ENCODE measurements at places on chromosomes 3 and 15.
A peak's percentile ranks its signal among the peaks of the same experiment; 100 is the strongest.

DNA sequence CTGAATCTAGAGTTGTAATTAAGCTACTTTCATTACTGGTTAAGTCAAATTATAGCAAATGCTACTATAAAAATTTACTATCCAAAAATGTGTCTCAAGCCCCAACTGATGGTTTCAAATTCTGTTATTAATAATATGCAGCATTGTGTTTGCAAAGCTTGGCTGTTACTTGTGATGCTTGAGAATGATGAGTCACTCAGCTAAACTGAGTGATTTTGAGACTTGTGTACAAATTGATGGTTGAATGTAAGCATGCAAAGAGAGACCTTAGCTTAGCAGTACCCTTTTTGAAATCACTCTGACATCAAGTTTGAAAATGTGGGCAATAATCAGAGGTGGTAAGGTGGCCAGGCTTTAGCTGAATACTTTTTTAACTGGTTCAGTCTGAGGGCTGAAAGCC lies 27.6 kb downstream of the OPA1 start:
- DNase-seq: no peak

DNA sequence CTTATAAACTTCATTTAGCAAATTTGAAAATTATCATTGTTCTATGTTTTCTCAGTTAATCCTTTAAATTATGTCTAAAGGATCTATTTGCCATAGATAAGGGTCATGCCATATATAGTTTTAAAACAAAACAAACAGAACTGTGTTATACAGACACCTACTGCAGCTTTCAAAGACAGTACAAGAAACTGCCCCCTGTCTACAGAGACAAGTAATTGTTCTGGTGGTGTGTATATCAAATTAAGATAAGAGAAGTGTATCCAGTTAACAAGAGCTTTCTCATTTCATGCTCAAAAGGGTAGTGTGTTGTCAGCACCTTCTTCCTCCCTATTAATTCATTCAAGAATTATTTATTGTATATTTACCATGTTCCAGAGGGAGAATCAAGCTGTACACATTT lies 201.2 kb downstream of the FMN1 start:
- no peak for DNase-seq

DNA sequence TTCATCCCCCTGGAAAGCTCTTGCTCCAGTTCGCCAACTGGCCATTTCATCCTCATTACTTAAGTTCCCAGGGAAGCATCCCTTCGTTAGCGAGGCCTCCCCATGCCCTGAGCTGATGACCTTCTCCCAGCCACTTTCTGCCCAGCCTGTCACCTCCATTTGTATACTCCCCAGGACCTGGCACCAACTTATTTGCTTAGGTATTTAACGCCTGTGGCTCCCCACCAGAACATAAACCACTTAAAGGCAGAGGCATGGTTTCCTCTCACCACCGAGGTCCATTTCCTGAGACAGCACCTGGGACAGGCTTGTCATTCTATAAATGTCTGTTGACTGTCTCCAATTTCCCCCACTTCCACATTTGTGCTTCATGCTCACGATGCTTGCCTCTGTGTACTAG lies 189.0 kb downstream of the ZNF621 start:
- no peak for DNase-seq

DNA sequence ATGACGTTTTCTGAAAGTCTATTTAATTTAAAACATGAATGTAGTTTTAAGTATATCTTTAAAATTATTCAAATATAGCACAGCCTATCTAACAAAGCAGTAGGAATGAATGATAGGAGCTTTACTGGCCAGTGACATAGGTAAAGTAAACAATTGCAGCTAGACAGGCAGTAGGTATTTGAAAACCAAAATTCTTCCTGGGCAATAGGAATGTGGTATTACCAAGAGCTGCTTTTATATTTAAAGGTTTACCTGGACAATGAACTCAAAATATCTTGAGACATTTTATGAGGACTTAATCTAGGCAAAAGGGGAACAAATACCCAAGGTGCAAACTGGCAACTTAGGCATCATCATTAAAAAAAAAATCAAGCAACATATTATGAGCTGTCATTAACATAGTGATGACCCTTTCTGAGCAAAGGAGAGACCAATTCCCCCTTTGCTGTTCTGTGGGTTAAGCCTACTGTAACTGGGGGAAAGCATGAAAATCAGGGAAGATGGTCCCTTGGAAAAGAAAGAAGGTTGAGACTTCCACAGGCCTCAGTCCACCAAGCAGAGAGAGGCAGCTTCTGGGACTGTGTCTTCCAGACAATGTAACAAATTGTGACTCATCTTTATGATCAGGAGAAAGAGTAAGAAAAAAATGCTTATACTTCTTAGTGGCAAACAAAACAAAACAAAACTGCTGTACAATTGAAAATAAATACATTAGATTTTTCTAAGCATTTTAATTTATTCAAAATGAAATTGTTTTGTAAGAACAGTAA lies 12.9 kb downstream of the ISL2 start:
- DNase-seq: no peak

DNA sequence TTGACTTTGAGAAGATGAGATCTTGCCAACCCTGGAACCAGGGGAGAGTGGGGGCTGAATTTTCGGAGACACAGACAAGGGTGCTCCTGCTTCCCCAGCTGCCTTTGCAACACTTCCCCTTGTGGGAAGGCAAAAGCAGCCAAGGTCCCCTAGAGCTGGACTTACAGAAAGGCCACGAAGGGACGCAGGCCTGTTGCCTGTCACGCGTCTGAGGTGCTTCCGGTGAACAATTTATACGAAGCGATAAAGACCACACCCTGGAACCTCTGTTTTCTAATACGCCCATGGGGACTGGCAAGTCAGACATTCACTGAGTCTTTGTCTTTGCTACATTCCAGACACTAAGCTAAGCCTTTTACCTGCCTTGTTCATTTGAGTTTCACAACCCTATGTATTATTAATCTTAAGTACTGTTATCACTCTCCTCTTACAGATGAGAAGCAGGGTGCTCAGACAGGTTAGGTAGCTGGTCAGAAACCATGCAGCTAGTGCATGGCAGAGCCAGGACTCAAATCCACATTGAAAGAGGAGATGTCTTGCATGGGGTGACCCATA lies 13.2 kb downstream of the MEGF11 start:
- DNase-seq: no peak

DNA sequence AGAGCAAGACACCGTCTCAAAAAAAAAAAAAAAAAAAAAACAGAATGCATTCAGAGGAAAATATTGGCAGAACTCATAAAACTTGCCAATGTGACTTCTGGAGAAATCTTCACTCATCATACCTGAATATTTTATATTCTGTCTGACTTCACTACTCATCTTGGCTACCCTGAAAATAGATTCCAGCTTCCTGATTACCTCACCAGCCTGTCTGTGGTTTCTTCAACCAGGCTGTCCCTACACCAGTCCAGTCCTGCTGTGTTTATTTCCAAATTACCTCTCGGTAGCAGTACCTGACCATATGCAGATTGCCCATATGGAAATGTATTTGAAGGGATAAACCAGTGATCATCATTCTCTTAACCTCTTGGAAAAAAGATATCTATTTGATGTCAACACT lies 9.3 kb upstream of the P3H2 start:
- no peak for DNase-seq

GRCh38 chr3:192929755-192930547 lies 12.3 kb upstream of the MB21D2 start:
- DNase-seq: no peak

DNA sequence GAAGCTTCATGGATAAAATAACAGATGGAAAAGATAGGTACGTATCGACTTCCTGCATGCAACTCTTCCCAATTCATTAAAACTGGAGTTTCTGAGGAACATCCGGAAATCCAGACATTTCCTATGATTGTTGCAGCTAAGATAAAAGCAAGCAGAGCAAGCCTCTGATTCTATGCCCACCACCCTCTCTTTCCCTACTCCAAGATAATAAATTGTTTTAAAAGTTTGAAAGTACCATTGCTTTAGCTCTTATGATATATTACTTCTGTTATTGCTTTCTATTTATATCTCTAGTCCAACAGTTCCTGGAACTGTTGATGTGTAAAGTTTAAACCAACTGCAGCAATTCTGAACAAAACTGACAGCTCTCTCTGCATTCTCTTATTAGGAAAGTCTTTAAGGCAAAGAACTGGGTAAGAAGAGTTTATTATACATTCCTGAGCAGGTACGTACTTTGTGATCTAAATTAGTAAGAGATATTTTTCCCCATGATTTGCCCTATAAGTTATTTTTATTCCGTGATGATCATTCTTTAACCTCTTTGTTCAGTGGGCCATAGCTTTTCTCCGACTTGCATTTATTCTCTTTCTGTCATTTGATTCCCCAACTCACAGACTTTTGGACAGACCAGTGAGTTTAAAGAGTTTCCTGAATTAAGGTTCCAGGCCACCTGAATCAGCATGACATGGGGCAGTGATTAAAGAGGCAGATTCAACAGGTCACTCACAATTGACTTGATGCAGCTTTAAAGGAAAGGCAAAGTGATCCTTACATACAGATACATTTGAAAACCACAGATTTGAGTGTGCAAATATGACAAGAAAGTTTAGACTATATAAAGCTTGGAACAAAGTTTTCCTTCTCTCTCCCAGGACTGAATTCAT lies 94.2 kb upstream of the THRB start:
- no peak for DNase-seq

GRCh38 chr3:175421902-175422301 lies 562.8 kb downstream of the NAALADL2 start:
- DNase-seq: no peak

- DNase-seq: no peak
Observed at GRCh38 chr3:80993241-80993945, 768.1 kb downstream of the GBE1 start.

- DNase-seq: no peak
Observed at GRCh38 chr3:33926998-33927605, 128.7 kb downstream of the PDCD6IP start.

- no peak for DNase-seq
Observed at GRCh38 chr3:60577601-60578000, 673.7 kb downstream of the FHIT start.

DNA sequence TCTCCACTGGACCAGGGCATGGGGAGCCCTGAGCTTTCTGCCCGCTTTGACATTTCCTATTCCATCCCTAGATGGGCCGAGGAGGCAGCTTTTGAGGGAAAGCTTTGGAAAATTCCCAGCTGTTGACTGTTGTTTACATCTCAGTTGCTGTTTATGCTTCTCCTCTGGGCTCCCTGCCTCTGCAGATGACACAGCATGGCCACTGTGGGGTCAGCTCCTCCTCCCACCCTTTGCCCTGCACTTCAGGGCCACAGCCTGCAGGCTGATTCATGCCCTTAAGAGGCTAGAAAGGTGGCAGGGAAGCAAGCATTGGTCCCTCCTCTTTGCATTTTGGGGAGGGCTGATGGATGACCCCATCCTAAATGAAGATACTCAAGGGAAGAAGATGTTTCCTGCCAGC lies 8.5 kb upstream of the CTXND1 start:
- DNase-seq: no peak

- no peak for DNase-seq
Observed at GRCh38 chr3:181699171-181699903, 12.4 kb upstream of the SOX2 start.

- DNase-seq: no peak
Observed at GRCh38 chr15:55791551-55792400, 48.8 kb upstream of the PRTG start.

DNA sequence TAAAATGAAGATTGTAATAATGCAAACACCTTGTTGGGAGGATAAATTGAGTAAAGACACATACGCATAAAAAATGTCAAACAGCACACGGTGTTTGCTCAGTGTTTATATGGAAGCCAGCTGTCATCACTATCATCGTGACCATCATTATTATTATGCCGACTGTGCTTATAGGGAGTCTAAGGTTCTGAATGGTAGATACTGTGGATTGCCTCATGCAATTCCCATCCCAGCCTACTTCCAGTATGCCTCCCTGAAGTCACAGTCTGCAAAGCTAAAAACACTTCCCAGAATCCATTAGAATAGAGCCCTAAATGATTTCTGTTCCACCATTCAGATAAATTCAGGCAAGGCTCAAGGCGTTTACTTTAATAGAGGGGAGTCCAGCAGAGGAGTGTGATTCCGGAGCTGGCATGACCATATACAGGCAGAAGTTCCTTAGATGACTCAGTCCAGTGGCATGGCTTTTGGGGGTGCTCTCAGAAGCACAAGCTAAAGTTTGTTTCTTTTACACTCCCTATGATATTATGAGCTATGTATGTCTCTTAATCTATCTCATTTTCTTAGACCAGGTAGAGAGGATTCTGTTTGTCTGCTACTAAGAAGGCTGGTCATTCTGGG lies 148.7 kb downstream of the MEX3B start:
- peak; percentile 4 for DNase-seq

- no peak for DNase-seq
Observed at GRCh38 chr3:106452096-106452495, 583.3 kb upstream of the CBLB start.

GRCh38 chr3:173501931-173502489 lies 104.5 kb downstream of the NLGN1 start:
- no peak for DNase-seq

DNA sequence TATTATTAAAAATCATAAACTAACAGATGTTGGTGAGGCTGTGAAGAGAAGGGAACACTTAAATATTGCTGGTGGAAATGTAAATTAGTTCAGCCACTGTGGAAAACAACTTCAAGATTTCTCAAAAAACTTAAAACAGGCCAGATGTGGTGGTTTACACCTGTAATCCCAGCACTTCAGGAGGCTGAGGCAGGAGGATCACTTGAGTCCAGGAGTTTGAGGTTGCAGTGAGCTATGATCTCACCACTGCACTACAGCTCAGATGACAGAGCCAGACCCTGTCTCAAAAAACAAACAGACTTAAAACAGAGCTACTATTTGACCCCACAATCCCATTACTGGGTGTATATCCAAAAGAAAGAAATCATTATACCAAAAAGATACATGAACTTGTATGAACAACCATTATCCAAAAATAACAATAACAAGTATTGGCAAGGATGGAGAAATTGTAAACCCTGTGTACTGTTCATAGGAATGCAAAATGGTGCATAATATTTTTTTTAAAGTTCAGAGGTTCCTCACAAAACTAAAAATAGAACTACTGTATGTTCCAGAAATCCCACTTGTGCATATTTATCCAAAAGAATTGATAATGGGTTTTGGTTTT lies 25.5 kb downstream of the ZNF148 start:
- DNase-seq: no peak

DNA sequence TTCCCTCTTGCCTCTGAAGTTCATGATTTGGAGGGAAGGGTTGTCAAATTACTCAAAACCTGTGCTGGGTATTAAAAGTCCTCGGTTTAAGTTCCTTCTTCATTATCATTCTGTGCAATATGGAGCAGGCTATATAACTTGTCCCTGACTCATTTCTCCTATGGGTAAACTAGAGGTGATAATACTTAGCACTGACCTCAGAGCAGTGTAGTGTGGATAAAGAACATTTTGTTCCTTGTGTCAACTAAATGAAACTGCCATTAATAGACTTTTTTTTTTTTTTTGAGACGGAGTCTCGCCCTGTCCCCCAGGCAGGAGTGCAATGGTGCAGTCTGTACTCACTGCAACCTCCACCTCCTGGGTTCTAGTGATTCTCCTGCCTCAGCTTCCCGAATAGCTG lies 2.2 kb upstream of the BBX start:
- no peak for DNase-seq

Data from NCI-H1694 treated with DMSO at 0.1 percent for 48 hours (cell line).